ENCODE measurements at places on chromosomes 12 and 14.

- DNase-seq = no peak
These were observed 1.7 kb downstream of the AVIL start for GRCh38 chr12:57816855-57817151.

DNA sequence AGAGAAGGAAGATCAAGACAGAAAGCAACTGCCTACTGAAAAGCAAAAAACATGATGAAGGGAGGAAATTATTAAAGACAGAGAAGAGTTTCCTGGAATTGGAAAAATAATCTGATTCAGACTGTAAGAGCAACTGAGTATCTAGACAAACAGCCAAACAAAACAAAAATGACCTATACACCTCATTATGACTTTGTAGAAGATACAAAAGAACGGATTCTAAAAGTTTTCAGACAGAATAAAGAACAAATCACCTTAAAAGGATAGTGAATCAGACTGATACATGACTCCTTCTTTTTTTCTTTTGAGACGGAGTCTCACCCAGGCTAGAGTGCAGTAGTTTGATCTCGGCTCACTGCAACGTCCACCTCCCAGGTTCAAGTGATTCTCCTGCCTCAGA is 10.4 kb downstream of the OSBPL8 start:
- DNase-seq = no peak

DNA sequence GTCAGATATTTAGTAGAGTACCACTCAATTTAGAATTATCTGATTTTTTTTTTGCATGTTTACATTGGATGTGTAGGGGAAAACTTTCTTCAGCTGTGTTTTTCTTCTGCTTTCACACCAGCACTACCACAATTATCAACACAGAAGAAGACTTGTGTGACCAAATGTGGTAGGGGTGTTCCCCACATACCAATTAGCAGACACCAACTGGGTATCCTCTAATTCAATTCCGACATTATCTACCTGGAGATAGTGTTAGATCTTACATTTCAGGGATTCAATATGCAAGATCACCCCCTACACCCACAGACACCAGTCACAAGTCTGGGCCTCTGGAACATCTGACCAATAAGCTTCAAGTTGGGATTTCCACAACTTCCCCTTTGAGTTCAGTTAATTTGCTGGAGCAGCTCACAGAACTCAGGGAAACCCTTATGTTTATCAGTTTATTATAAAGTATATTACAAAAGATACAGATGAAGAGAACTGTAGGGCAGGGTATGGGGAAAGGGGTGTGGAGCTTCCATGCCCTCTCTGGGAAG is 4.1 kb upstream of the KLRG1 start:
- no peak for DNase-seq

GRCh38 chr12:69833696-69834095 is 8.7 kb downstream of the MYRFL start:
- DNase-seq = no peak

DNA sequence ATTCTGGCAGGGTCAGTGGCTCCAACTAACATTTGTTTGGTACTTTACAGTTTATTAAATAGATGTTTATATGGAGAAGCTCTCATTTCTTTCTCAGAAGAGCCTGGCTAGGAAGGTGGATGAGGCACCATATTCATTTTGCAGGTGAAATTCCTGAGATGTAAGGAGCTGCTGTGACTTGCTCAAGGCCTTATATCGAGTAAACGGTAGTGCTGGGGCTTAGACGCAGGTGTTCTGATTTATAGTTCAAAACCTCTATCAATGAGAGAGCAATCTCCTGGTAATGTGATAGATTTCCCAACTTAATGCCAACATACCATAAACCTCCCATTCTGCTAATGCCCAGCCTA is 42.3 kb downstream of the DAD1 start:
- DNase-seq = no peak

DNA sequence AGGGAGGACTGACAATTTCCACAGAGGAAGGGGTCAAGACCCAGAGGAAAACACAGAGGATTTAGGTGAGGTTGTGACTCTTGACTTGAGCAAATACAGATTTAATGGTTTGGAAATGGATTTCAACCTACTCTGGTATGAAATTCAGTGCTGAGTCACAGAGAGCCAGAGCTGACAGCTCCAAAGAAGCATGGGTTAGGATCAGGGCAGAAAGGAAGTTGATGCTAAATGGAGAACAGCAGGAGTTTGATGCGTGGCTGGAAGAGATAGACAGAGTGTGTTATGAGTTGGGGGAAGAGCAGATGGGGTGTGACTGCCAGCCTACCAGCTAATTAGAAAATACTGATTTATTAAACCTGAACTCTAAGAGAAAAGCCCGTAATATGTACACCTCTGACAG is 272.6 kb downstream of the FOXG1 start:
- DNase-seq = no peak

DNA sequence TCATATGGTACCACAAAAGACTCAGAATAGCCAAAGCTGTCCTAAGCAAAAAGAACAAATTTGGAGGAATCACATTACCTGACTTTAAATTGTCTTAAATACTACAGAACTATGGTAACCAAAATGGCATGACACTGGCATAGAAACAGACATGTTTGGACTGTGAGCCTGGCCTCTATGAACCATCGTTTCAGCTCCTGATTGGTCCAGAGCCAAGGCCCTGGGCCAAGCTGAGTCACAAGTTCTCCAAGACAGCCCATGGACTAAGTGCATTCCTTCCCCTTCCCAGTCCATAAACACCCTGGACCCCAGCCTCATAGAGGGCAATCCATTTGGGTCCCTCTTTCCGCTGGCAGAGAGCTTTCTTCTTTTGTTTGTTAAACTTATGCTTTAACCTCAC is 12.1 kb upstream of the PRR4 start:
- DNase-seq = no peak

DNA sequence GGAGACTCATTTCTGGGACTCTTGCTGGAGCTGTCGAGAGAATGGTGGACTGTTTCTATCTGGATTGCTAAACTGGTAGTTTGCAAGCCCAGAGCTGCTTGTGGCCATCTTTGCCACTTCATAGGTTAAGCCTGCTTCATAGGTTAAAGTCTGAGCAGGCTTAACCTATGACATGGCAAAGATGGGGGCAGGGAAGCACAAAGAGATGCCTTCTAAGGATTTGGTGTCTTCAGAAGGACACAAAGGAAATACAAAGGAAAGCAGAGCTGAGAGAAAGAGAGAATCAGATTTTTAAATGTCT is 78.4 kb upstream of the MAX start:
- DNase-seq = no peak

- no peak for DNase-seq
These were observed 159.4 kb downstream of the TSPAN9 start for GRCh38 chr12:3236345-3237187.

GRCh38 chr14:104072586-104072985 is 12.9 kb upstream of the ASPG start:
- DNase-seq = no peak

DNA sequence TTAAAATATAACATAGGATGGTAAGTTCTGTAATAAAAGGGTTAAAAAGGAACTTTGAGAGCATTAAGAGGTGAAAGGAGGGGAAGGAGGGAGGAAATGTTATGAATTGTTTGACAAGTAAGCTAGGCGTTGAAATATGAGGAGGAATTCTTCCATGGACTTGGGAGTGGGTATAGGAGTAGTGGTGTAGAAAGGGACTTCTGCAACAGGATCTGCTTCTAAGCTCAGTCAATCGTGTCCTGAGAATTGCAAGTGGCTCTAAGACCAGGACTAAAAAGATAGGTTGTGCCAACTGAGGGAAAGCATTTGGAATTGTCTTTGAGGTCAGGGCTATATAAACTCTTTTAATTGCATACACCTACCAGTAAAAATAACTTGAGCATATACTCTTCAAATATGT is 74.1 kb upstream of the SLC38A2 start:
- DNase-seq = no peak

- DNase-seq = no peak
These were observed 322.2 kb upstream of the DIO3 start for GRCh38 chr14:101239065-101239464.

GRCh38 chr14:95024380-95024779 is 132.9 kb downstream of the DICER1 start:
- DNase-seq = no peak

DNA sequence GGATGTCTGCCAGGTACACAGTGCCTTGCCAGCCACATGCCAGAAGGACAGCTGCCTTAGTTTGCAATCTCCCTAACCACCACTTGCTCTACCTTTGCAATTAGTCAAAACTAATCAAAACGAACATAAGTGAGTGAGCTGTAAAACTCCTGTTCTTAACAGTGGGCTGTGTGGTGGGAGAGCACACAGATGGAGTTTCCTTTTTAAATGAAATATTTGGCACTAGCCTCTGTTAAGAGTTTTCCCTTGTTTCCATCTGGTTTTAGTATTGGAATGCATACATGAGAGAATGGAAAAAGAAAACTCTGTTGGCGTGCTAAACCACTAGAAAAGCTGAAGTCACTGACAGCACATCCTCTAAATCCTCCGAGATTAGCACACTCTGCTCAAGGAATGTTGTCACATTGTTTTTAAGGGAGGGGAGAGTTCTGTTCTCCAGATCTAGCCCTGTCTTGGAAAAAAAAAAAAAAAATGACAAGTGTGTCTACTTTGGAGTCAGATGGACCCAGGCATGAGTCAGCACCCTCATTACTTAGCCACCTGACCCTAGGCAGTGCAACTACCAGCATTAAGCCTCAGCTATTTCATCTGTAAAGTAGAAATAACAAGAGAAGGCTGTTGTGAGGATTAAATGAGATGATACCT is 83.9 kb downstream of the STXBP6 start:
- no peak for DNase-seq

- no peak for DNase-seq
These were observed 1002.9 kb upstream of the SEL1L start for GRCh38 chr14:82536566-82536965.

GRCh38 chr14:31388687-31389413 is 31.5 kb downstream of the HEATR5A start:
- no peak for DNase-seq

- DNase-seq = no peak
These were observed 84.6 kb downstream of the SETD3 start for GRCh38 chr14:99395909-99396530.

- DNase-seq = no peak
These were observed 56.9 kb downstream of the IGF1 start for GRCh38 chr12:102423462-102423861.

Data from stimulated activated CD4-positive, alpha-beta T cell treated with anti-CD3 and anti-CD28 coated beads, Interleukin-15, amount 100 ng/mL, for 1 hour (primary cell).